ENCODE measurements at places on chromosomes 1 and 21. TPM values are rescaled to one million over a fixed set of nuclear protein-coding genes. Genes with fewer than 3 reads are reported as not detected.

CAPZB gene
- polyA plus RNA-seq, result 285 TPM

HSPB7 gene
- polyA plus RNA-seq, result 91.3 TPM

TAS1R2 gene
- not detected for polyA plus RNA-seq

GPR3 gene
- 0.49 TPM for polyA plus RNA-seq

SYT14 gene
- 1.7 TPM for polyA plus RNA-seq

MMP23B gene
- polyA plus RNA-seq, result 38.1 TPM

KCNH1 gene
- 0.49 TPM for polyA plus RNA-seq

RGS8 gene
- polyA plus RNA-seq, result not detected

SUSD4 gene
- polyA plus RNA-seq, result 2.0 TPM

DTL gene
- polyA plus RNA-seq, result 7.8 TPM

IGFN1 gene
- polyA plus RNA-seq, result 2.6 TPM

PGLYRP4 gene
- not detected for polyA plus RNA-seq

IFFO2 gene
- 6.2 TPM for polyA plus RNA-seq

LIN28A gene
- not detected for polyA plus RNA-seq

SEC16B gene
- 7.0 TPM for polyA plus RNA-seq

RNU1-1 gene
- not detected for polyA plus RNA-seq

PRRX1 gene
- 179 TPM for polyA plus RNA-seq

KCNA3 gene
- polyA plus RNA-seq, result 0.18 TPM

SOX13 gene
- polyA plus RNA-seq, result 30.2 TPM

BTG2 gene
- 84.9 TPM for polyA plus RNA-seq

TFF3 gene
- 1.7 TPM for polyA plus RNA-seq

OR2L8 gene
- not detected for polyA plus RNA-seq

IRF6 gene
- polyA plus RNA-seq, result 0.83 TPM

SELE gene
- polyA plus RNA-seq, result 1.3 TPM

CSTB gene
- polyA plus RNA-seq, result 21.7 TPM

LCE1E gene
- polyA plus RNA-seq, result not detected

TSNAX gene
- polyA plus RNA-seq, result 29.7 TPM

S1PR1 gene
- 14.0 TPM for polyA plus RNA-seq

CYP4A11 gene
- 0.22 TPM for polyA plus RNA-seq

USH2A gene
- polyA plus RNA-seq, result 0.05 TPM

DPYD gene
- polyA plus RNA-seq, result 8.3 TPM

RYR2 gene
- polyA plus RNA-seq, result 3.1 TPM

SLC26A9 gene
- 0.05 TPM for polyA plus RNA-seq

SYF2 gene
- 54.1 TPM for polyA plus RNA-seq

TRAF5 gene
- 23.1 TPM for polyA plus RNA-seq

PTGS2 gene
- 0.66 TPM for polyA plus RNA-seq

SMIM34 gene
- polyA plus RNA-seq, result not detected

FCRL1 gene
- 0.09 TPM for polyA plus RNA-seq

PLA2G2F gene
- not detected for polyA plus RNA-seq

OR2W3 gene
- 0.56 TPM for polyA plus RNA-seq

KCNJ15 gene
- polyA plus RNA-seq, result 0.23 TPM

HSD3B2 gene
- not detected for polyA plus RNA-seq

S100A7 gene
- not detected for polyA plus RNA-seq

ABCB10 gene
- polyA plus RNA-seq, result 14.9 TPM

SEMA6C gene
- 120 TPM for polyA plus RNA-seq

AMY2A gene
- not detected for polyA plus RNA-seq

CD34 gene
- polyA plus RNA-seq, result 151 TPM

PDE4B gene
- 18.0 TPM for polyA plus RNA-seq

SASS6 gene
- polyA plus RNA-seq, result 3.4 TPM

VHLL gene
- polyA plus RNA-seq, result not detected

IL20 gene
- not detected for polyA plus RNA-seq

KRTAP19-7 gene
- not detected for polyA plus RNA-seq

Measured in hindlimb muscle (tissue), 1 donor.